ENCODE measurements at places on chromosomes 3 and 15.

DNA sequence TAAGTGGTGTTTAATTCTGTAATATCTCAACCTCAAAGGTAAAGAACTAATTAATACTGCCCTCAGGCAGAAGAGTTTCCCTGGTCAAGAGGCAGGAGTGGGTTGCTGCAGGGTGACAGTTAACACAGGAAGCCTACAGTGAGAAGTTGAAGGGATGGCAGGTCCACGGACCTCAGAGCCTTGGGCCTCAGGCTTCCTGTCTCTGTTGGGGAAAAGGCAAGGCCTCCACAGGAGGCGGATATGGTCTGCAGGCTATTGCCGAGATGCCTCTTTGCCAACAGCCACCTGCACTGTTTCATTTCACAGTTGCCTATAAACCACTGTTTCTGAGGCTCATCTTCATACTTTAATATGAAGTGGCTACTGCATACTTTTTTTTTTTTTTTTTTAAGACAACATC is 33.3 kb upstream of the RPN1 start:
- DNase-seq: no peak

GRCh38 chr15:64623347-64623996 is 151.9 kb downstream of the RBPMS2 start:
- no peak for DNase-seq

- DNase-seq: no peak
Observed at GRCh38 chr15:80142646-80143045, 10.2 kb upstream of the FAH start.

- DNase-seq: no peak
Observed at GRCh38 chr15:60651101-60651500, 172.2 kb upstream of the ICE2 start.

DNA sequence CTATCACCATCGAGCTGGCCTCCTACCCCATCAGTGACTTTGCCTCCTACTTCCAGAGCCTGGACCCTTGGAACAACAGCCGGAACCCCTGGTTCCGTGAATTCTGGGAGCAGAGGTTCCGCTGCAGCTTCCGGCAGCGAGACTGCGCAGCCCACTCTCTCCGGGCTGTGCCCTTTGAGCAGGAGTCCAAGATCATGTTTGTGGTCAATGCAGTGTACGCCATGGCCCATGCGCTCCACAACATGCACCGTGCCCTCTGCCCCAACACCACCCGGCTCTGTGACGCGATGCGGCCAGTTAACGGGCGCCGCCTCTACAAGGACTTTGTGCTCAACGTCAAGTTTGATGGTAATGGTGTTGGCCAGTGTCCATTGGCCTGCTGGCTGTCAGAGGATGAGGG is 6.1 kb downstream of the GRM2 start:
- no peak for DNase-seq

- DNase-seq: no peak
Observed at GRCh38 chr3:158781849-158782248, 20.0 kb upstream of the MFSD1 start.

DNA sequence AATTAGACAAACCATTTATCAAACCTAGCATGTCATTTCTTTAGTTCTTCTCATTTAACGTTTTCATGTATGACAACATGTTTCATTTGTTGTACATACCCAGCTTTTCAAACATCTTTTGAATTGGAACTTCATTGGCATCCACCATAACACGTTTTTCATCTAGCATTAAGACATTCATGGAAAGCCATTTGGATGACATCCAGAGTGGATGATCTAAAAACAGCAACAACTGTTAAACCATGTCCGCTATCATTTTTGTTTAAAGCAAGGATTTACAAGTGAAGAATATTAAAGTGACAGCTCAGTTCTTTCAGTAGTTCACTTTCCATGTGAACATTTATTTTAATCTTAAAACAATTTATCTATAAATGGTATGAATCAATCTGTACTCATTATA is 14.5 kb downstream of the GATM start:
- DNase-seq: no peak

DNA sequence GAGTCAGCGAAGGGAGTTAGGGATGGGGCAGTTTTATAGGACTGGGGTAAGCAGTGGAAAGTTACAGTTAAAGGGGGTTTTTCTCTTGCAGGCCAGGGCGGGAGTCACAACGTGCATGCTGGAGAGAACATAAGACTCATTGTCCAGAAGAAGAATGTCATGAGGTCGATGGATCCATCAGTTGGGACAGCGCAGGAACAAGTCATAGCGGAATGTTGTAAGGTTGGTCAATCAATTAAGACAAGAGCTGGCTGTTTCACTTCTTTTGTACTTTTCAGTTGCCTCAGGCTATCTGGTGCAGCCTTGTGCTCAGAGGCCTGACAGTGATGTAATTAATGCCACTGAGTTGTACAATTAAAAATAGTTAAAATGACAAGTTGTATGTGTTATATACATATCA is 165.6 kb downstream of the OCA2 start:
- no peak for DNase-seq
